ENCODE measurements at places on chromosomes 11 and 22.

- DNase-seq = peak; percentile 29
Observed at GRCh38 chr11:450809-451451, 851 bp downstream of the PTDSS2 start.

- no peak for DNase-seq
Observed at GRCh38 chr11:98155696-98156095, 865.1 kb upstream of the CNTN5 start.

- no peak for DNase-seq
Observed at GRCh38 chr11:132855516-132855915, 676.8 kb downstream of the OPCML start.

DNA sequence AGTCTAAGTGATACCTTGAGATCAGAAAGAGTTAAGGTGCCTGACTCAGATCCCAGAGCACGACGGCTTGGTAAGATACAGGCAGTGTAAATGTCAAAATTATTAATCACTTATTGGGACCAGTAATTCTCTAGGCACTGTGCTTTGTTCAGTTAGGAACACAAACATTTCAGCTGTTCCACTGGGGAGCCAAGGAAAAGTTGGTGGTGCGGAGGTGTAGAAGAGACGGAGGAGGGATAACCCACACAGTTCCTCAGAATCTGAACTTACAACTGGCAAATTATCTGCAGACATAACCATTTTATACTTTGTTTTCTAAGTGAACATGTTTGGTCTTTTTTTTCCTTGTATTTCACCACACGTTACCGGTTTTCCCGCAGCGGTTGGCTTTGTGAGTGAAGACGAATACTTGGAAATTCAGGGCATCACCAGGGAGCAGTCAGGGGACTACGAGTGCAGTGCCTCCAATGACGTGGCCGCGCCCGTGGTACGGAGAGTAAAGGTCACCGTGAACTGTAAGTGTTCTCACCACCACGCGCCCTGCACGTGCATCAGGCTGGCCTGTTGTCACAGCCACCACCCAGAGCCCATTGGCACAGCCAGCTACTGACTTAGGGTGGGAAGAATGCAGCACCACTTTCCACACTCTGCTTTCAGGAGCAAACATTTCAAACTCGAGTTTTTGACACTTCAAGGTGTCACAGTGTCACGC lies 937.0 kb downstream of the NTM start:
- no peak for DNase-seq

- no peak for DNase-seq
Observed at GRCh38 chr11:68440224-68440623, 20.3 kb upstream of the PPP6R3 start.

DNA sequence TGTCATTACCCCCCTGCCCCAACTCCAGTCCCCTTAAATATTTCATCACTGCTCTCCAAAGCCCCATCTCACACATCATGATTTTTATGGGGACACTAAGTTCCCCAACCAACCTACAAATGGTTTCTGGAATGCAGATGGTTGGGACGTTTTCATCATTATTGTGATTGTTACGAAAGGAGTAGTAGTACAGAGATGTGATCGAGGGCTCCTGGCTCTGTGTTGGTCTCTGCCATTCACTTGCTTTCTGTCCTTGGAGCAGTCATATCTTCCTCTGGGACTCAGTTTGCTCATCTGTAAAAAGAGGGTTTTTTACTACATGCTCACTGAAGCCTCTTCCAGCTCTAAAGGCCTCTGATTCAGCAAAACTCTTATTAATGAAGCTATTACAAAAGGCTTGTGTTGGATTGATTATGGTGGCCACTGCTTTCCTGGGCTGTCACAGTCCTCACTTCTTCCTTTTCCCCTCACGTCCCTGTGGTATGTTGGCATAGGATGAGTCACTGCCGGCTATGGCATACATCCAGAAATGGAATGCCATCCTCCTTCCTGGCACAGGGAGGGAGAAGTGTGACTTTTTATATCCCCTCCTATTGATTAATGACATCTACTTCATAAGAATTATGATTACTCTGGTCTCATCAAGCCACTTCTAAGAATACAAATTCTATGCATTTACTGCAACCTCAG lies 593.7 kb downstream of the METTL15 start:
- DNase-seq = no peak

- DNase-seq = peak; percentile 53
Observed at GRCh38 chr22:19619144-19620009, 94.9 kb upstream of the SEPTIN5 start.

DNA sequence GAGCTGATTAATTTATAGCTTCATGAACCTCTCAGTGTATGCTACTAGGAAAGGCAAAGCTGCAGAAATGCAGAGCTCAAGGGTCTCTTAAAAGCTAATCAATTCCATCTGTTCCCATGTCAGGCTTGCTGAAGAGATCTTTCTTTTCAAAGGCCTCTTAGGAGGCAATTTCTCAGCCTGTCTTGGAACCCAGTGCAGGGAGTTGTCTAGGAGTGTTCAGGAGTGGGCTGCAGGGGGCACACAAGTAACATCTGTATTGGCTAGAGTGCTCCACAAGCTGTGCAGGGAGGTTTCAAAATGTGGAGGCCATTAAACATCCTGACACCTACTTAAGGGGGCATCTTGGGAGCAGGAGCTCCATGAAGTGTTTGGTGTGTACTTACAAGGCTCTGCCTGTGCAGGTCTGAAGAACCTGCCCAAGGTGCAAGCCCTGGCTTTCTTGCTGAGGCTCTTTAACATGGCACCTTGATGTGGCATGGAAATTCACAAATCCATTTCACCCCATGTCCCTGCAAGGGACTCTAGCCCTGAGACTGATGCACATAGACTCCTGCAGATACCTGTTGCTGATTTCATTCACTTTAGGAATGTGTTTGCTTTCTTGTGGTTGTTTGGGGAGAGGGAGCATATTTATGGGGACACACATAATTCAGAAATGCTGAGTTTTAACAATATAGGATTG lies 134.7 kb downstream of the ME3 start:
- no peak for DNase-seq

DNA sequence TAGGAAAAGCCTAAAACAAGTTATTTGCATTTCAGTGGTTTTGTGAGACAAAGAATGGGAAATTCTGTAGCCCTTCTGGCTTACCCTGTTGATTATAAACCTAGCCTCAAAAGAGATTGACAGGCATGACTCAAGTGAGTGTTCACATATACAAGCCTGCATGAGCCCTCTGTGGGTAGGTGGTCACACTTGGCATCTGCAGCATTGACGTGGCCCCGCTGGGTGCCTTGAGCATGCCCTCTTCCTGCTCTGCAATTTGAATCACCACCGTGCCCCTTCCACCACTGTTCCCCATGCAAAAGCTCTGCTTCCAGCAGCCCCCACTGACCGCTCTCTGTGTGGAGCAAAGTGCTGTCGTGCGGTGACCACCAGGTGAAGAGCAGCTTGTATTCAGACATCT lies 21.0 kb upstream of the ADSL start:
- DNase-seq = no peak

DNA sequence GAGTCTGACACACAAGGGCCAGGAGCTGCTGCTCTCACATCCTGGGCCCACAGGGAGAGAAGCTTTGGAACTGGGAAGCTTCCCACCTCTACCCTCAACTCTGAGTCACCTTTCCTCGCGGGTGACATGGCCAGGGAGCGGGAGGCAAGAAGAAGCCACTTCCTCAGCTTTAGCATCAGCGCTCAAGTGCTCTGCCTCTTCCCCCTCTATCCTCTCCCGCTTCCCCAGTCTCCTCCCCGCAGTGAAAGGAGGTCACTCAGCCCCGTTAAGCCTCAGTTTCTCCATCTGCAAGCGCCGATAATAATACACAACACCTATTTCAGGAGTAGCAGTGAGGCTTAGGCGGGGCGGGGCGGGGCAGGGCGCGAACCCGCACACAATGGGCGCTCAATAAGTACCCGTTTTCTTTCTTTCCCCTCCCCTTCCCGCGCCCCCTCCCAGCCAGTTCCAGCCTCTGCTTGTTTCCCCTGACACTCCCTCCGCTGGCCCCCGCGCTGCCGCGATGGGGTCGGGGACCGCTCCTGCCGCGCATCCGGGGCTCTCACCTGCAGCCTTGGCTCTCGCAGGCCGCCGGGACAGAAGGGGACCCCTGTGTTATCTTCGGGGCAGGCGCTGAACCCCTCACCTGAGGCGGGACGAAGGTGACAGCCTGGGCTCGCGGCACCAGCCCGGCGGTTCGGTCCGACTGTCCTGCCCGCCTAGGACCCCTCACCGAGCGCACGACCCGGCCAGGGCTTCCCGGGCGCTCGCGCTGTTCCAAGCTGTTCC lies 892 bp downstream of the GDPD5 start:
- DNase-seq = no peak

DNA sequence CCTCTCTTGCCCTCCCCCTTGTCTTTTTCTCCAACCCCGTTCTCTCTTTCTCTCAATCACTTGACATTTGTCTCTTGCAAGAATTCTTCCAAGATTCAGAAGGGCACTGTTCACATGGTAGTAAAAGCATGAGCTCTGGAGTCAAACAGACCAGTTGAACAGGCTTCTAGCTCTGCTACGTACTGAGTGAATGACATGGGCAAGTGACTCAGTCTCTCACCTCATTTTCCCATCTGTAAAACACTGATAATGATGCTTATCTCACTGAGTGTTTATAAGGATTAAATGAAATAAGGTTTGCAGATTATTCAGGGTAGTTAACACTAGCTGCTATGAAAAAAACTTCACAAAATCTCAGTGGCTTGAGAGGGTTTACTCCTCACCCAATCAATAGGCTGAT lies 5.9 kb upstream of the IL10RA start:
- no peak for DNase-seq

DNA sequence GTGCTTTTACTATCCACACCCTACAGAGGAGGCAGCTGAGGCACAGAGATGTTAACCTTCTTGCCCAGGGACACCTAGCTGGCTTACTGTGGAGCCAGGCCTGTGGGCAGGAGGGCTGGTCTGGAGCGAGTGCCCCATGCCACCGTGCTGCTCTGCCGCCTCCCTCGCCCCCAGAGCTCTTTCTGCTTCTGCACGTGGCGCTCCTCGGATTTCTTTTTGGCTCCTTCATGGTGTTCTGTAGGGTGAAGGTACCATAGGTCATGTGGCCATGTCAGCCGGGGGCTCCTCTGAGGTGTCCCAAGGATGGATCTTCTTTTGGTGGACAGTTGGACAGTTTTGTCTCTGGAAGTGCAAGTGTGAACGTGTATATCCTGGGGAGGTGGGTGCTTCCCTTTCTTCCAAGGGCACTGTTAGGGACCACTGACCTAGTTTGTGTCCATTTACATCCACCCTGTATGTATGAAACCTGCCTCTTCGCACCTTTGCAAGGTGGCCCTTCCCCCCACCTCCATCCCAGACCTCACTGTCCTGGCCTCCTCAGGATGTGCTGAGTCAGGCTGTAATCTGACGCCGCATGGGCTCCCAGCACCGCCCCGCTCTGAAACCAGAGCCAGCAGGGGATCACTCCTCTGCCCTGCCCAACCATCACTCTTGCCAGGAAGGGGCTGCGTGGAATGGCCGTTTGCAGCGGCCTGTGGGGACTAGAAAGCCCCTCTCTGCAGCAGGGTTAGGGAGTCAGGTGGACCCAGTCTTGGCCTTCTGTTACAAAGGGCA lies 31.7 kb downstream of the POLR3H start:
- DNase-seq = no peak

- no peak for DNase-seq
Observed at GRCh38 chr11:100072131-100072530, 615.0 kb upstream of the ARHGAP42 start.

DNA sequence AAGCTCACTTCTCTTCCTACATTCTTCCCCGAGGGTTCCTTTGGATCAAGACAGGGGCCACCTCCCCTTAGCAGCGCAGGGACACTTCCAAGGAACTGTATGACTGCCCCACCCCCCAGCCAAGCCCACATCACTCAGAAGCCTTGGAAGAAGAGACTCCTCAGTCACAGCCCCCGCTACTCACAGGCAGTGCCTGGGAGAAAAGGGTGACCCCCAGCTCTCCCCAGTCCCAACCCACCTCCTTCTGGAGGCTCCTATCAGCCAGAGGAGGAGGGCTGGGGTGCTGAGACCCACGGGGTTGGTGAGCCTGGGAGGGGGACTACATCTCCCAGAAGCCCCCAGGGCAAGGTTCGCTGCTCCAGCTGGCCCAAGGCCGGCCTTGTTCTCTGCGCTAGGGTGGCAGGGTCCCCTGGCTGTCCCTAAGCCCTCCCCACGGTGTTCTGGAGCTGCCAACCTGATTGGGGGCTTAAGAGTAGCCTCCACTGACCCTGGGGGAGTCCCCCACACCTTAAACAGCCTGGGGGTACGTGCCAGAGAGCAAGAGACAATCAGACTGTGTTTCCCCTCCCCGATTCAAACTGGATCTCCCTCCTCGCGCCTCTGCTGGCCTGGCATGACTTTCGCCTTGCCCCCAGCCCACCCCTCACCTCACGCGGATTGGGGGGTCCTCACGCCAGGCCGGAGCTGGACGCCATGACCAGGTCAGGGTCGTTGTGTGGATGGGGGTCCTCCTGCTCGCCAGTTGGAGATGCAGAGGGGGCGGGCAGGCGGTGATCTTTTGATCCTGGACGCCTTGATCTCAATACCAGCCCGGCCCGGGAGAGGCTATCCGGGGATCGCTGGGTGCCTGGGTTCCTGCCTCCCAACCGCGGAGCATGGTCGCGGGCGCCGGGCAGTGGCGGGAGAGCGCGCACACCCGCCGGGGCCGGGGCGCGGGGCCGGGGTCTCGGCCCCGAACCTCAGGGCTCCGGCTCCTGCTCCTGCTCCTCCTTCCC lies 838 bp downstream of the BCL9L start:
- DNase-seq = no peak
